Glomerular endothelial cell (primary cell): ENCODE measurements at places on chromosomes 3 and 15.

DNA sequence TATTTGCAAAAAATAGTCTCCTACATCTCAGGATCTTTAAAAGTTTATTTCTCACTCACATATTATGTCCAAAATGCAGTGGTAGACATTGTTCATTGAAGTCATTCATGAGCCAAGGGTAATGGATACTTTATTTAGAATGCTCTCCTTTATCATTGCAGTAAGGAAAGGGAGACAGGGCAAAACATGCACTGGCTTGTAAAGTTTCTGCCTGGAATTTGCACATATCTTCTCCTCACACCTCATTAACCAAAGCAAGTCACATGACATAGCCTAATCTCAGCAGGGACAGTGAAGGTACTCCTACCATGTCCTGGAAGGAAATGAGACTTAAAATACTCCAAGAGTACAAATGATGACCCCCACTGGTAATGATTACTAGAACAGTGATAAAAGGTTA, 333.7 kb upstream of the EPHA3 start:
- no peak for DNase-seq

GRCh38 chr3:151156618-151157216, 46.3 kb downstream of the GPR171 start:
- DNase-seq: peak; percentile 39

DNA sequence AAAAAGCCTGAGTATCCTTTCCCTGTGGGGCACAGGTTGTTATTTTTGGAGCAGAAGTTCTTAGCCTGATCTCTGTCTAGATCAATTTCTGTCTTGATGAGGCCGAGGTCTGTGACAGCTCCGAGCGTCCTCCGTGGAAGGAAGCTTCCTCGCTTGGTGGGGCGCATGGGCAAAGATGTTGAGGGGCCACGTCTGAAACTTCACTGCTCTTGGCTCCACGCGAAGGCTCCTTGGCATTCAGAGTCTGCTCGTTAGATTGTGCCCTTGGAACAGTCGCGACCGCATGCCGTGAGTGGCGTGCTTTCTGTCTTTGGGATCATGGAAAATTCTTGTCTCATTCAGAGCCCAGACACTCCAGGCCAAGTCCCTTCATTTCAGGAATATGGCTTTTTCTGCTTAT, 13.7 kb downstream of the GRK7 start:
- no peak for DNase-seq

GRCh38 chr3:23669541-23670255, 136.1 kb upstream of the UBE2E1 start:
- no peak for DNase-seq

DNA sequence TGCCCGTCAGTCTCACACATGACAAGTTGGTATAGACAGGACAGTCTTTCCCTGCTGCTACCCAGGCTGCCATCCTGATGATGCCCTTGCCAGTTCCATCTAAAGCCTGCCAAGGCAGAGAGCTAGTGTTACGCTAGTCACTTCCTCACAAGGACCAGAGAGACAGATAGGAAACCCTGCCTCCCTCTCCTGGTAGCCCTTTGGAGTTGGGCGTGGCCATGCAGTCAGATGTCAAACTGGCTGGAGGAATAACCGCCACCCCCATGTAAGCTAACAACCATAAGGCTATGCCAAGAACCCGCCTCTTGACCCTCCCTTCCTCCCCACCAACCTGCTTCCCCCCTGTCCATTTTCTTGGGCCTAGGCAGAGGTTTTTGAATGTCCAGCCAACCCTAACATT, 2.8 kb downstream of the TMEM115 start:
- no peak for DNase-seq

DNA sequence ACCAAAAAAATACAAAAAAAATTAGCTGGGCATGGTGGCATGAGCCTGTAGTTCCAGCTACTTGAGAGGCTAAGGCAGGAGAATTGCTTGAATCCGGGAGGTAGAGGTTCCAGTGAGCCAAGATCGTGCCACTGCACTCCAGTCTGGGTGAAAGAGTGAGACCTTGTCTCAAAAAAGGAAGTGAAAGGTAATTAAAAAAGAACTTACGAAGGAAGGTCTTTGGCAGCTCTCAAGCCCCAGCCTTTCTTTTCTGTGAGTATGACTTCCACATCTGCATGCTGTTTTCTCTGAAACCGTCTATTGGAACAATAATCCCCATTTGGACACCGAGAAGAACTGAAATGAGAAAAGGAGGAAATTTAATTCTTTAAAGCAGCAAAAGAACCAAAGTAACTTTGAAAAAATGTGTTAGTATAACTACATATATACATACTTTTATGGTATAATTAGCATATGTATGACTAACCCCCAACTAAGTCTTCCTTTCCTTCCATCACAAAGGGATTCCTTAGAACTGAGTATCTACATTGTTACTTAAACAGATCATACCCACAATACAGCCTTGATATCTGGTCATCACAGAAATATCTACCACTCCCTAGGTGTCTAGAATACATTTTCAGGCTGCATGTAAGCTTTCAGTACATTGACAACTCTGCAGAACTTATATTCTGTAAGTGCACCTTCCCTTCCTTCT, 50.1 kb downstream of the SETD2 start:
- no peak for DNase-seq

DNA sequence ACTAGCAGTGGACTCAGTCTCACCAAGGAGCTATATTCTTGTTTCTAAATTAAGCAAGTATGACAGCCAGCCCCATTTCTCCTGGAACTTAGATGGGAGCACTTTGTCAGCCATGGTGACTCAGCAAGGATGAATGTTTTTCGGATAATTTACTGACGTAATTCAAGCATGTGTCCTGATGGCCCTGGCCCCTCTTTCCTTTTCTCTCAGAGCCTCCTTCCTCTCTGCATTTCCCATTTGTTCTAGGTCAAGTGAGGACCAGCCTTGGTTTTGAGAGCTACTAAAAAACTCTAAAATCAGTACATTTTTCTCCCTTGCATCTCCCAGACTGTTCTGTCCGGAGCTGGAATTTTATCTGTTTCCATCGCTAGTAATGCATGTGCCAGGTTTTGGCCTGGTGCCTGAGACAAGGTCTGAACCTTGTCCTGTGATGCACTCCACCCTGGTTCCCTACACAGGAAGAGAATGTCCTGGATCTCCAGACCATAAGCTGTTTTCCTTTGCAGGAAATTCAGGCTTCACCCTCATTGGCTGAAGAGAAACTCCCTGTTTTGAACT, 256.6 kb upstream of the ROPN1 start:
- no peak for DNase-seq

- no peak for DNase-seq
Measured at GRCh38 chr3:98086873-98087272, at the start of gene OR5AC2. Gene OR5AC2 (plus strand): TSS chr3:98087173. CDS start chr3:98087173, 0 bp downstream.

GRCh38 chr3:192259661-192260060, 467.7 kb downstream of the FGF12 start:
- no peak for DNase-seq

DNA sequence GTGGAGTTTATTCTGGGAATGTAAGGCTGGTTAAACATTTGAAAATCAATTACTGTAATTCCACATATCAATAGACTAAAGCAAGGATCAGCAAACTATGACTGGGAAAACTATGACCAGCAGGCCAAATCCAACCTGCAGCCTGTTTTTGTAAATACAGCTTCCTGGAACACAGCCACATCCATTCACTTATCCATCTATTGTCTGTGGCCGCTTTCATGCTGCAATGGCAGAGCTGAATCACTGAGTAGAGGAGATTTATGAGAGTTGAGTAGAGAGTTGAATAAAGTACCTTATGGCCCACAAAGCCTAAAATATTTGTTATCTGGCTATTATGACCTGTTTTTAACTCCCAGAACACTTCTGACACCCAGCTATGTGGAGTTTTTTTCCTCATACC, 12.2 kb downstream of the MYLK start:
- DNase-seq: no peak

- DNase-seq: no peak
Measured at GRCh38 chr3:193805448-193805847, 212.4 kb downstream of the OPA1 start.

- no peak for DNase-seq
Measured at GRCh38 chr3:77467702-77468625, 428.1 kb downstream of the ROBO2 start.

- DNase-seq: no peak
Measured at GRCh38 chr3:176994891-176995781, 202.1 kb downstream of the TBL1XR1 start.

DNA sequence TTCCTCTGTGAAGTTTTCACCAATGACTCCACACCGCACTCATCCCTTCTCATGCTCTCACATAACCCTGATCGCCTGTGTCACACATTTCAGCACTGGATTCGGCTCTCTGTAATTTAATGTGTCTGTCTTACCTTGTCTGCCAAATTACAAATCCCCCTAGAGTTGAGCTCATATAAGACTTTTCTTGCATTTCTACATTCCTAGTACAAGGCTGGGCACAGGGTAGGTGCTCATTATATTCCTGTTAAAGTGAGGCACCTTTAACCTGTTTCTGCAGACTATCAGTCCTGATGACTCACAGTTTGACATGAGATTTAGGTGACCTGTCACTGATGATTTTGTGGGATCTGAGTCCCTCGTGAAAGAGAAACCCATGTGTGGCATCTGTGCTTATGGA, 22.6 kb downstream of the TGM5 start:
- DNase-seq: no peak

- no peak for DNase-seq
Measured at GRCh38 chr3:9649791-9650521, 651 bp downstream of the MTMR14 start.
